ENCODE measurements at places on chromosomes 5 and 9. TPM values are rescaled to one million over a fixed set of nuclear protein-coding genes. Genes with fewer than 3 reads are reported as not detected.

The FGFR4 gene
- 0.90 TPM for total RNA-seq

GRCh38 chr5:50352382-50352781 lies 88.7 kb downstream of the EMB start:
- H3K36me3 ChIP-seq = no peaks in the 10 kb centered on the region
- no peak for DNase-seq
- H3K4me1 ChIP-seq = no peaks in the 10 kb centered on the region
- no peaks in the 10 kb centered on the region for H3K27me3 ChIP-seq
- H3K4me3 ChIP-seq = no peak overlapping the region

DNA sequence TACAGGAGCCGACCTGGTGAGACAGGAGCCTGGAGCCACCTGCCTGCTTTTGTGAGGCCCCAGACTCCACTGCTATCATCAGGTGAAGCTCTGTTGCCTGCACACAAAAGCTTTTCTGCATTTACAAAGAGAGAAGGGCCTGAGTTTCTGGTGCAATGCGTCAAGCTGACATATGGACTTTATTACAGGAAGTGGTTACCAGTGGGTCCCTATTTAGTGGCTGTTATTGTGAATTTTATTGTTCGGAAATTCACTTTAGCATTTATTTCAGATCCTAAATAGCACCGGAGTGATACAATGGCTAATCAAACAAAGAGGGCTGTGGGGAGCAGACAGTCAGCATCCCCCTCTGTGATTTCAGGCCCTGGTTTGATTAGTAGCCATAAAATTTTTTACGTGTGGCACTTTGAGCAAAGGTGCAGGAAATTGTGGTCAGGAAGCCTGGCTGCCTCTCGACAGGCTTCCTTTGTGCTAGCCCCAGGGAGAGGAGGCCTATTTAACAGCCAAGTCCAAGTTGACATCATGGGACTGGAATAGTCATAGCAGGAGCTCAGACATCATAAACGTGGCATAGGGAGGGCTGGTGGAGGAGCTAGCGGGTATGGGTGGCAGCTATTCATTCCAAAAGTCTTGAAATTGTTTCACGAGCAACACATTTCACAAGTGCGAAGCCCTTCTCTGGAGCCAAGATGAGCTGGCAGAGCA lies 8.4 kb downstream of the TGFBI start:
- H3K4me1 ChIP-seq = peaks cover 19% of the 10 kb centered on the region
- H3K27me3 ChIP-seq = no peaks in the 10 kb centered on the region
- H3K27ac ChIP-seq = no peak overlapping the region
- H3K4me3 ChIP-seq = no peak overlapping the region

DNA sequence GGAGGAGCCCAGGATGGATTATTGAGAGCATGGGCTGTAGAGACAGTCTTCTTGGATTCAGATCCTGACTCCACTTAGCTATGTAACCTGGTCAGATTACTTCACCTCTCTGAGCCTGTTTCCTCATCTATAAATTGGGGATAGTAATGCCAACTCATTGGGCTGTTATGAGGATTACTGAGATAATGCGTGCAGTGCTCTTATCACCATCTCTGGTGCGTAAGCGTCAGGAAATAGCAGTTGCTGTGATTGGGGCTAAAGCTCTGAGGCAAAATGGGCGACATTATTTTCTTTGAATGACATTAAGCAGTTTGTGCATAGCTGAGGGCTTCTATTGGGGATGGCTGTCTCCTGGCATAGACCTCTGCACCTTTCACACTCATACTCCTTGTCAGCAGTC lies 995 bp upstream of the MSMP start:
- H3K27ac ChIP-seq = no peak overlapping the region
- H3K36me3 ChIP-seq = peaks cover 40% of the 10 kb centered on the region
- H3K4me1 ChIP-seq = peaks cover 9% of the 10 kb centered on the region
- DNase-seq = no peak
- H3K4me3 ChIP-seq = no peak overlapping the region

The RPS23 gene
- total RNA-seq = 3,189 TPM

DNA sequence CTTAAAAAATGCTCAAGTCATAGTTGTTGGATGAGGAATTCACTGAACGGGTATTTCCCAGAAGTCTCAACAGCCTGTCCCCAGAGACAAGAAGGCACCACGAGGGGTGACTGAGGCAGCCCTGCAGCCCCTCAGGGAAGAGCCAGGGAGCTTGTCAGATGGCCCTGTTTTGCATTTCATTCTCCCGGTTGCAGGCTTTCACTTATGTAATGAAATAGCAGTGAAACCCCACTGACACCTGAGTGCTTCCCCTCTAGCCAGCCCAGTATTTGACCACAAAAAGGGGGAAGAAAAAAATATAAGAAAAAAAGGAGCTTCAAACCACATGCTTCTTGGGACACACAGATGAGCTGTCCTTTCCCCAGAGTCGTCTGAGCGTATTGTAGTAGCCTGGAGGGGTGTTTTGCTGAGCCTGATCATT lies 75.3 kb upstream of the IL12B start:
- no peaks in the 10 kb centered on the region for H3K36me3 ChIP-seq
- peaks cover 20% of the 10 kb centered on the region for H3K27me3 ChIP-seq
- DNase-seq = no peak

The PLPPR1 gene
- not detected for total RNA-seq

The EIF4E1B gene
- total RNA-seq = not detected

GRCh38 chr5:168578538-168579487 lies at the start of gene PANK3:
PANK3 (minus strand) TSS chr5:168579368; CDS start chr5:168579283, 85 bp downstream.
- peak within 1 kb of the TSS; percentile 97 for H3K4me3 ChIP-seq
- H3K36me3 ChIP-seq = no peaks in the 10 kb centered on the region
- peak within 1 kb of the TSS; percentile 84 for H3K27ac ChIP-seq
- H3K4me1 ChIP-seq = no peaks in the 10 kb centered on the region

GRCh38 chr5:1796371-1797102 lies 3.1 kb downstream of the MRPL36 start:
- no peak for DNase-seq
- H3K27ac ChIP-seq = no peak overlapping the region
- H3K36me3 ChIP-seq = peaks cover 26% of the 10 kb centered on the region
- peaks cover 28% of the 10 kb centered on the region for H3K4me1 ChIP-seq

GRCh38 chr5:58491216-58491892 lies at the start of gene GAPT:
GAPT (plus strand) TSS chr5:58491435; CDS start chr5:58494537, 3,102 bp downstream.
- peaks cover 11% of the 10 kb centered on the region for H3K27me3 ChIP-seq
- no peak within 1 kb of the TSS for H3K27ac ChIP-seq
- no peak within 1 kb of the TSS for H3K4me3 ChIP-seq
- DNase-seq = no peak
- H3K36me3 ChIP-seq = no peaks in the 10 kb centered on the region

DNA sequence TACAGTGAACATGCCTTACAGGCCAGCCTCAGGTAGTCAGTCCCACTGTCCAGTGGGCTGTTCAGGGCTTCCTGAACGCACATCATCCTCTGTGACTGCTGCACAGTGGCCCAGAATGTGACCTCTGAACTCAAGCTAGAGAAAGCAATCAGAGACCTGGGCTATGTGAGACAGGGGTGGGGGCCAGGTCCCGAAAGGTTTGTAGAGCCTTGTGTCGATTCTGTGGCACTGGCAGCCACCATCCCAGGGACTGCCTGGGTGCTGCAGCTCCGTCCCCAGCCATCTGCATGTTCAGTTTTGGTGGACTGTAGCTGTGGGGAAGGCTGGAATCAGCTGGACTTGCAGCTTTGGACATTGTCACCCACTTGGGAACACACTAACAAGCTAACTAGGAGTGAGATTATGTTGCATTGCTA lies 47.7 kb downstream of the MVB12B start:
- no peaks in the 10 kb centered on the region for H3K36me3 ChIP-seq
- no peak for DNase-seq
- H3K27me3 ChIP-seq = no peaks in the 10 kb centered on the region
- no peak overlapping the region for H3K4me3 ChIP-seq
- peaks cover 13% of the 10 kb centered on the region for H3K4me1 ChIP-seq

The CXCL14 gene
- total RNA-seq = under 0.01 TPM

GRCh38 chr9:17810728-17811571 lies 232.1 kb downstream of the SH3GL2 start:
- no peak overlapping the region for H3K4me3 ChIP-seq
- no peaks in the 10 kb centered on the region for H3K4me1 ChIP-seq
- no peak overlapping the region for H3K27ac ChIP-seq
- DNase-seq = peak; percentile 66
- peaks cover 3% of the 10 kb centered on the region for H3K27me3 ChIP-seq

GRCh38 chr9:15086778-15087324 lies 176.6 kb upstream of the FREM1 start:
- H3K4me3 ChIP-seq = no peak overlapping the region
- DNase-seq = peak; percentile 3
- H3K36me3 ChIP-seq = no peaks in the 10 kb centered on the region
- H3K27ac ChIP-seq = no peak overlapping the region
- no peaks in the 10 kb centered on the region for H3K27me3 ChIP-seq

- no peak overlapping the region for H3K27ac ChIP-seq
- no peaks in the 10 kb centered on the region for H3K36me3 ChIP-seq
- H3K4me1 ChIP-seq = no peaks in the 10 kb centered on the region
- DNase-seq = peak; percentile 40
- no peaks in the 10 kb centered on the region for H3K27me3 ChIP-seq
Measured at GRCh38 chr5:62143268-62144229, 162.5 kb upstream of the KIF2A start.

The LCN2 gene
- not detected for total RNA-seq
